ENCODE measurements at places on chromosomes 1 and 21. TPM values are rescaled to one million over a fixed set of nuclear protein-coding genes. Genes with fewer than 3 reads are reported as not detected.

Gene OR10J5
- not detected for total RNA-seq

Gene LCE3E
- total RNA-seq: not detected

Gene SCAF4
- total RNA-seq: 60.9 TPM

Gene LCE1D
- not detected for total RNA-seq

Gene SPRR4
- not detected for total RNA-seq
